Activated CD4-positive, alpha-beta T cell treated with anti-CD3 and anti-CD28 coated beads, Interleukin-2, Interleukin-6, amounts not matched to agents 100 ng/mL and 50 ng/mL, durations not matched to agents 16 hours and 8 hours (primary cell): ENCODE measurements at places on chromosomes 2 and 18.

DNA sequence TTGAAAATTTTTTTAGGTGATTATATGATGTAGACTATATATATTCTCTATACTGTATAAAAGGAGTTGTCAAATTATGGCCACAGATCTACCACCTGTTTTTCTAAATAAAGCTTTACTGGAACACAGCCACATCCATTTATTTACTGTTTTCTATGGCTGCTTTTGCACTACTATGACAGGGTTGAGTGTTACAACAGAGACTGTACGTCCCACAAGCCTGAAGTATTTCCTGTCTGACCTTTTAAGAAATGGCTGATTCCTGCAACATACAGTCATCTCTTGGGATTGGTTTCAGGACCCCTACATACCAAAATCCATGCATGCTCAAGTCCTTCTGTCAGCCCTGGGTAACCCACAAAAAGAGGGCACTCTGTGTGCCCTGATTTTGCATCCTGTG, 508.3 kb downstream of the TSN start:
- DNase-seq, result no peak

- peak; percentile 78 for DNase-seq
These were observed 1.8 kb downstream of the DPP4 start for GRCh38 chr2:162072181-162072702.

DNA sequence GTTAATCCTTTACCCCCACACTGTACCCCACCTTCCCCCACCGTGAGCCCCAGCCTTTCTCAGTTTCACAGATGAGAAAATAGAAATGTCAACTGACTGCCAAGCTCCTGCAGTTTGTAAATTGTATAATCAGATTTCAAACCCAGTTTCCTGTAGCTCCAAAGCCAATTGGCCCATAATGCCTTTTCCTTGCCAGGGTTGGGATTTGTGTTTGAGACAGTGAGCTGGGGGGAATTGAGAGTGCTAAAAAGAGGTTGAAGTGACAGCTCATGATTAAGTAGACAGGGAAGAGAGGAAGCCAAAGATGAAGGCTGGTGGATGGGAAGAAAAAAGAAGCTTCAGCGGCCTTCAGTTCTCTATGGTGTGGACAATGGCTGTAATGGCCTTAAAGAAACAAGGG, 10.7 kb downstream of the OSBPL6 start:
- no peak for DNase-seq

GRCh38 chr2:240199133-240199870, 58.8 kb upstream of the OTOS start:
- no peak for DNase-seq

DNA sequence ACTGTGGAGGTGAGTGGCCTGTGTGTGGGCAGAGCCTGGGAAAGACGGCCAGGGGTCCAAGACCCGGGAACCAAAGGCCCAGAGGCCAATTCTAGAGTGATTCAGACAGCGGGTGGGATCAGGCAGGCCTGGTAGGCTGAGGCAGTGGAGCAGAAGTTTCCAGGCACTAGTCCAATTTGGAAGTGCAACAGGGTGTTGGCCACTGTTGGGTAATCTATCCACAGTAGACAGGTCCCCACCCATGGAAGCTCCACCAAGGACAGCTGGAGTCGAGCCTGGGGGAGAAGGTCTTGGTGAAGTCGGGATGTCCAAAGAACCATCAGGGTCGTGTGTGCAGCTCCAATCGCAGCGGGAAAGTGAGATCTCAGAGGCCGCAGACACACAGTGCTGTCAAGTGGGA, 125.8 kb upstream of the COPS8 start:
- no peak for DNase-seq
